Effector memory CD4-positive, alpha-beta T cell (primary cell): ENCODE measurements at places on chromosomes 1 and 21.
A peak's percentile ranks its signal among the peaks of the same experiment; 100 is the strongest.

DNA sequence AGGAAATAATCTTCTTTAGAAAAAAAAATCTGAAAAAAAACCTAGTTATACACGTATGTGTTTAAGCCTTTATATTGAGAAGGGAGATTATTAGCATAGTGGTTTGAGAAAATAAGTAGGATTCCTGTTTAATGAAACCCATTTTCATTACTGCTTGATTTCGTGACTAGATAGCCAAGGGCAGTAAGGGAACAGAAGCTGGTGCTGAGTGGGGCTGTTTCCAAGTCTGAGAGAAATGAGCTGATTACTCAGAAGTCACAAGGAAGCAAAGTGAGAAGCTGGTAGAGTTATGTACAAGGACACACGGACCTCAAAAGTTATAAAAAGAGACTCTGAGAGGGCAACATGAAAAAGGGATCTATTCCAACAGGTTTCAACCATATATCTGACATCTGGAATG lies 256.5 kb downstream of the TTLL7 start:
- no peak for DNase-seq

DNA sequence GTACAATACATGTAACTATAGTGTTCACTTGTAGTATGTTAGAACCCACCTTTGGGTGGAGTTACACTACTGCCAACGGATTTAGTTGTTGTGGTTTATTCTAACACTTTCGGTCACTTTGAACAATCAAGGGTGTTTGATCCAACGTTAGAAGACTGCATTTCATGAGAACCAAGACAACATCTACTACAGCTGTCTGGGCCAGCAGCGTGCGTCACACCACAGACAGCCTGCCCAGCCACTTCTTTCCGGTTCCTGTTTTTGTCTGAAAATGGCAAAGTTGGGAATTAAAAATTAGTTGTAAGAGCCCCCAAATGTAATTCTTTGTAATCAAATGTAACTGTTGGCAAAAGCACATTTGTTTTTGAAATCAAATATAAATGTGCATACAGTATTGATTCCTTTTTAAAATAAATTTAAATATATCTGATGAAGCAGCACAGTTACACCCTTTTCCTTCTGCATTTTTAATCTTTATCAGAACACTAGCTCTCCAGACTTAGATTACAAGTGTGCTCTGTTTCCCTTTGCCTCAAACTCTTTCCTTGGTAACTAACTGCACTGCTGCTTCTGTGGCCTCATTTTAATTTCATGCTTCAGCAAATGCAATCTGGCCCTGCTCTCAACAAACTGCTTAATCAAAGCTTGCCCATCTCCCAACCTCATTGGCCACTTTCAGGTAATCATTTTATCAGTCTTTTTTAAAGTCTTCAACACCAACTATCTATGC lies 86.6 kb upstream of the DPH5 start:
- DNase-seq: peak; percentile 65

- no peak for DNase-seq
These were observed 157.7 kb downstream of the SEC16B start for GRCh38 chr1:177812144-177812543.

DNA sequence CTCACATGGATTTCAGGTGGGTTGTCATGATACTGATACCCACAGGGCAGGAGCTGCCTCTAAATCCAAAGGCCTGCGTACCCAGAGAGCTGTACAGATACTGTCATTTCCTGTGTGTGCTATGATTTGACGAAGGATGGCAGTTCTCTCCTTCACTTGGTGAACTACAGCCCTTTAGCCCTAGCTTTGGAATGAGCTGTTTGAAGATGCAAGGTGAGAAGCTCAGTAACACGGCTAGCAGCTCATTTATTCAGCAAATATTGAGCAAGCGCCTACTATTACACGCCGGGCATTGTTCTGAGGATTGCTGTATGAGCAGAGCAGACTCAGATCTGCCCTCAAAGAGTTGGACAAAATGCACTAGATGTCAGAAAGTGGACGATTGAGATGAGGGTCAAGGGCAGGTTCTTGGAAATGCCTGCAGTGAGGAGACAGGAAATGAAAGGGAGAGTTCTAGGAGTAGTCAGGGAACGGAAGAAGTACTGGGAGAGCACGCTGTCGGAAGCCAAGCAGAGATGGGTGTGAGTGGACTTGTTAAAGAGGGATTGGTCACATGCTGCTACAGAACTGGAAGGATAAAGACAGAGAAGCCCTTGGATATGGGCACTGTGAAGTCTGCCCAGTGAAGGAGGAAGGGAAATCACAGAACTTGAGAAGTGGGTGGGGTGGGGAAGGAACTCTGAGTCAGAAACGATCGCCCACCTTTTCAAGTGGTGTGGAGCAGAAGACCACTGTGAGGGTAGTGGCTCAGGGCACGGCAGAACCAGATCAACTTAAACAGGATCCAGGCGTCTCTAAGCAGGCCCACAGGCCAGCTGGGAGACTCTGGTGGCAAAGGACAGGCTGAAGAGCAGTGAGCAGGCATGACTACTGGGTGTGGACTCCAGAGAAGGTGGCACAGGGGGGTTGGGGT lies 7.1 kb downstream of the PTGFRN start:
- no peak for DNase-seq

- no peak for DNase-seq
These were observed 19.9 kb downstream of the ELAPOR1 start for GRCh38 chr1:109133815-109134214.

DNA sequence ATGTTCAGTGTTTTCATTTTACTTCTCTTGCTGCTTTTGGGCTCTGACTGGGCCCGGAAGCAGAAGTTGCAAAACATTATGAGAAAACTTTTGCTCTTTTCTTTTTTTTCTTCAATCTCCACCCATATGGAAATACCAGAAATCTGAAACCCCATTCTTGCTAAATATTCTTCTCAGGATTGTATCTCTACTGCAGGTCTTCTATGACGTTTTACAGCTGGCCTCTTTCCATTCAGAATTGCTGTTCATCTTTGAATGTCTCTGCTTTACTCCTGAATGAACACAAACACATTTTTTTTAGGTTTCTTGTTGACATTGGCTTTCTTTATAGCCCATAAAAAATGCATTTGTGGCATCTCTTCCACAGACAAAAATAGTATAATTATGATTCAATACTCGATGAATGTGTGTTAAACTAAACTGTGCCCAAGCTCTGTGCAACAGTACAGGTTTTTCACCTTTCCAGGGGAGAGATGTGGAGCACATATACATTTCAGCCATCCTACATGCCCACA lies 18.8 kb downstream of the PTPRC start:
- DNase-seq: no peak

DNA sequence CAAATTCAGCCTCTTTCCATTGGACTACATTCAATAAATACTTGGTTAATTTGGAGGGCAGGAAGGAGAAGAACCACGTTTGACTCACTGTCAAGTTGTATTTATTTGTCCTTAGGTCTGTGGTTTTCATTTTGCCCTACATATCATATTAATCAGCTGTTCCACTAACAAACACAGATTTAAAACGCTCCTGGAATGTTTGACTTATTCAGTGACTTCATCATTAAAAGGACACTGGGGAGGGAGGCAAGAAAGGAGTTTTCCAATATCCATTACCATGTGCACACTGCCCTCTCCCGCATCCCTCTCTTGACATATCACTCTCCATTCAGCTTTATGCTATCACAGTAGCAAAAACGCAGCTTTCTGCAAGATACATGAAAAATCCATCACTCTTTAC lies 98.2 kb upstream of the C1orf87 start:
- DNase-seq: no peak

DNA sequence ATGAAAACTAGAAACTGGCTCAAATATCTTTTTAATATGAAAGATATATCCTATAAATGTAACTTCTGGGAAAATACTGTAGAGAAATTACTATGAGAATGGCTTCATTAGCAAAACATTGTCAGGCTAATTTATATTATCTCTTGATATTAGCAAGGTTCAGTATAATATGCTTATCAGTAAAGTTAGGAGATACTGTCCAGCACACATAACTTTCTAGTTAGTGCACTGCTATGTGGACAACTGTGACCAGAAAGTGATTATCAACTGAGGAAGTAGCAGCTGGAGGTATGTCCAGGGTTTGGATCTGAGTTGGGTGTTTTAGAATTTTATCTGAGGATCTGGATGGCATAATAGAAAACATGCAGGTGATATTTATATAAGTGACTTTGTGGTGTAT lies 7.5 kb downstream of the LRRC8C start:
- no peak for DNase-seq

DNA sequence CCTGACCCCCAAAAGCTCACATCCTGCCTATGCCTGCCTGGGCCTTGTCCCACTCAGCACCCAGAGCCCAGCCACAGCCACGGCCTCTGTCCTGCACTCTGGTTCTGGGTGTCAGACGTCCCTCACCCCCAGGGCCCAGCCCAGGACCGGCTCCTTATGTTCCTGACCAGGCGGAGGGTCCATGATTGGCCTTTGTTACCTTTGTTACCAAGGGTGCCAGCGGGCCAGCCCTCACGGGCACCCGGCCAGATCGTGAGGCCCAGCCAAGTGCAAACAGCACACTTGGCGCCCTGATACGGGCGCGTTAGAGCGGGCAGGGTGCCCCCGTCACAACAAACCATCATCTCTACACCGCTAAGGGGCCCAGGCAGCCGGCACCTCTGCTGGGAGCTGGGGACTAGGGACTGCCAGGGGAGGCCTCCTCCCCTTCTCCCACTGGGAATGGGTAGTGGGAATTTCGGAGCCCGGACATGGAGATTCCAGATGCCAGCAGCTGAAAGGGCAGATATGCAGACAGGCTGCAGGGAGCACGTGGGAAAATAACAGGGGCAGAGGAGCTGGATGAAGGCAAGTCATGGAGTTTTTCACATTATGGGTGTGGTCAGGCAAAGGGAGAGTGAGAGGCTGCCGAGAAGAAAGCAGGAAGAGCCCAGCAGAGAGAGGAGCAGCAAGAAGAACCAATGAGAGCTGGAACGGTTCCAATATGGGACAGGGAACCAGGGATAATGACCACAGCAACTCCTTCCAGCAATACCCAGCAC lies 22.1 kb downstream of the HSPG2 start:
- DNase-seq: no peak

GRCh38 chr1:247574664-247575063 lies 13.5 kb upstream of the OR2G2 start:
- DNase-seq: no peak

DNA sequence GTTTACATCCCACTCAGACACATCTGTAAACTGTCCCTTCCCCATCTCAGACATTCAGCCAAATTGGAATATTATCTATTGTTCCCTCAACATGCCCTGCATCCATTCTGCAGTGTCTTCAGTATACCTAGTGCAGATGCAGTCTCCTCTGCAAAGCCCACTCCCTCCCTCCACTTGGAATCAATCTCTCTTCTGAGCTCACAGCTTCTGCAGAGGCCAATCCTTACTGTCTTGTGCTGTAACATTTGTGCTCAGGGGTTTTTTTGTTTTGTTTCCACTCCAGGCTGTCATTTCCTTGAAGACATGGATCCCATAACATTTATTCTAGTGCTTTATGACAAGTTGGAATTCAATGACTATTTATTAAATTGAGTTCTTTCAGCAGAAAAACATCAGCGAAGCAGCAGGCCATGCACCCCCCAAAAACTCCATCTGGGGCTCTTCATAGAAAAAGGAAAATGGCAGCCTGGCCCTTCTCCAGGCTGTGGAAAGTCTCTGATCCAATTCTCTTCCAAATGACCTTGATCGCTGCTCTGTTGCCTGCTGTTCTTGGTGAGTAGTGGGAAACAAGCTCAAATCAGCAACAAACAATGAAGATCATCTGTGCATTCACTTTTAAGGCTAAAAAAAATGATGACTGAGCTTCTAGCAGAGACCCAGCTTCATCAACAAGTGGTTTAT lies 8.7 kb downstream of the C4BPA start:
- DNase-seq: no peak

- no peak for DNase-seq
These were observed 72.6 kb downstream of the TENT5C start for GRCh38 chr1:117678246-117678977.

- DNase-seq: no peak
These were observed 74.6 kb downstream of the DPT start for GRCh38 chr1:168654198-168654915.

DNA sequence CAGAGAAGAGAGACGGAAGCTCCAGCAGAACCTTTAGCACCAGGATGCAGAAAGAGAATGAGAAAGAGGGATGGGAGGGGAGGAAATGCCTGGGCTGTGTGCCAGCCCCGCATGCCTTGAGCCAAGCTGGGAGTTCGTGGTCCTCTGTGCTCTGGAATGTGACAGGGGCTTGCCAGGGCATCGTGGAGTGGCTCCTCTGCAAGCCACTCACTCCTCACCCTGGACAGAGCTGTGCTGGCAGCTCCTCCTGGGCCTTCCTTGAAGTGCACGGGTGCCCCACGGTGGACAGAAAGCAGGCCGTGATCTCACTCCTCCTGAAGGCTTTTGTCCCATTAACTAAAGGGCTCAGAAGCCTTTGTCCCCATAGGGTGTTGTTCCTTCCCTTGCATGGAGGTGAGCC lies 34.8 kb upstream of the PRELP start:
- no peak for DNase-seq

DNA sequence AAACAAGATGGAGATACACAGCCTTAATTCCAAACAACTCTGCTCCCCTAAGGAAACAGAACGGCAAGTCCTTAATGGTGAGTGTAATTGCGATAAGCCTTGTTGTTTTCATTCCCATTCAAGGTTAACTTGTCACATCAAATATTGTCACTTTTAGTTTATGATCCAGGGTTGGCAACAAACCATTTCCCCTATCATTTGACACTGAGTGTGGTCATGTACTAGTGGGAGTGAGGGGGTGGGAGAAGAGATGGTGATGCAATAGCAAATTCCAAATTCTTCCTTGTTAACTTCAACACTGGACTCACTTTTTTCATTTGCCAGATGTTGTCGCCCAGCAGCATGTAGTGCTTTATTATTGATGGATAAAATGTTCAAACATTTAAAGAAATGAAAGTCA lies 140.4 kb downstream of the ZNF326 start:
- DNase-seq: no peak

DNA sequence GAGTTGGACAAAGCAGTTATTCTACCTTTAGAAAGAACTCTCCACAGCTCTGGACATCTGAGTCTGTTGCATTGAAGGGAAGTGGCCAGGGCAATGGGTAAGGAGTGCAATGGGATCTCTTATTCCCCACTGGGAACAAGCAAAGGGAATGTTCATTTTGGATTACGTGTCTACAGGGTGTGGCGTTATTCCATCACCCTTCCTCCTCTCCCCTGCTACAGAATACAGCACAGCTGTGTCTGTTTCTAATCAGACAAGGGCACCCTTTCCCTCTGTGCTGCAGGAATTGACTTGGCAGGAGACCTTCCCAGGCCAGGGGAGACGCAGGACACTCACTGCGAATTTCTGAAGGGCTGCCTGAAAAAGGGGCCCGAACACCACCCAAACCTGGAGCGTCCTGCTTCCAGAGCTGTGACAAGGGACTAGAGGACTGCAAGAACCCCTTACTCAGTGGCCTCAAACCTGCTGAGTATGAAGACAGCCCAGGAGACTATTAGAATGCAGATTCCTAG lies 163.6 kb upstream of the RAB4A start:
- no peak for DNase-seq

- no peak for DNase-seq
These were observed 31.5 kb downstream of the LPAR3 start for GRCh38 chr1:84861516-84861915.
